Activated naive CD4-positive, alpha-beta T cell treated with anti-CD3 and anti-CD28 coated beads for 36 hours (primary cell): ENCODE measurements at places on chromosomes 7 and 10.

DNA sequence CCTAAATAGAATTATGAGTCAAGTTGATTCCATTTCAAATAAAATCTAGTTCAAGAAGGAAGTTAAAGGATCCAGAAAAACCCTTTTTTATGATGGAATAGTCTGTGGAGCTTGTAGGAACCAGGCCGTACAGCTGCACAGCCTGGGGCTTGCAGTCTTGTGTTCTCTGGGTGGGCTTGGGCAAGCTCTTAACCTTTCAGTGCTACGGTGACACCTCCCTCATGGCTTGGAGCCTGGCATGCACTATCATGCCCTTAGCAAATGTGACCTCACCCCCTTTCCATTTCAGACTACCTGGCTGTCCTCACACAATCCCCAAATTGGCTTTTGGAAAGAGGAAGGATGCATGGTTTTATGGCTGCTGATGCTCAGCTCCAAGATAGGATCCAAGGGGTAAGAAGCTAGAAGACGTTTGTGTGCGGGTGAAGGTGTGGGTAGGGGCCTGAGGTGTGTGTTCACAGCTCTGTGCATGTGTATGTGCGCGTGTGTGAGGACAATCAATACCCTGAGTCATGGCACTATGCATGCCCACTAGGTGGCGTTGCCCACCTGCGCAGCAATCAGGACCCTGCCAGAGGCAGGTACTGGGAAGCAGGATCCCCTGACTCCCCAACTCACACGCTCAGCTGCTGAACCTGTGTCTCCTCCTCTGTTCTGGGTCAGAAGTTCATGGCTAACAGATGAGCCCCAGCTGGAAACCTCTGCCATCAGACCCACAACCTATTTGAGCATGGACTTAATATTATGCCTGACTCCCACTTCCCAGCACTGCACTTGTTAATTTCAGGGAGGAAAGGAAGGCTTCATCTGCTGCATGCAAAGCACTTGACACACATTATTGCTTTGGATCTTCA lies 113.4 kb downstream of the PTPN20 start:
- peak; percentile 84 for DNase-seq

DNA sequence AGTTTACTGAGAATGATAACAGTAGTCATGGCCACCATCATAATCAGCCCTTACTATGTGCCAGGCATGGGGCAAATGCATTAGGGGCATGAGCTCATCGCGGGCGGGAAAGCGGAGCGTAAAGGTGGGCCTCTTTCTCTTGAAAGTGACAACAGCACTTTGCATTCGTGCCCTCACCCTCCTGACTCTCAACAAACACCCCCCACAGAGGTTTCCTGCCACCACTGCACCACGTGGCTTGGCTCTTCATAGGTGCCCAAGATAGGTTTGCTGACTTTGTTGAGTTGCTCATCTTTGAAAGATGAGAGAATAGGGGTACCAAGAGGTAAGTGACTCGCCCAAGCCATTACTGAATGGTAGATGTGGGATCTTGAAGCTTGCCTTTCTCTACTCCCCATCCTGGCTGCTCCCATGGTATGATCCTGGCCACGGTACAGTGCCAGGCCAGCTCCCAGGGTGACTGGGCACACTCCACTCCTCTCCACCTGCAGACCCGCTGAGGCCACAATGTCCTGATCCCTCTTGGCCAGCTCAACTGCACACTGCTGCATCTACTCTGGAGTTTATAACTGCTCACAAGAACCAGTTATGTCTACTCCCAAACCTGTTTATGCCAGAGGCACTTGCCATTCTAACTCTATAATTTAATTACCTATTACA lies 26.0 kb downstream of the SLIT1 start:
- DNase-seq = no peak

- no peak for DNase-seq
Measured at GRCh38 chr10:52649511-52649910, 123.1 kb downstream of the MBL2 start.

DNA sequence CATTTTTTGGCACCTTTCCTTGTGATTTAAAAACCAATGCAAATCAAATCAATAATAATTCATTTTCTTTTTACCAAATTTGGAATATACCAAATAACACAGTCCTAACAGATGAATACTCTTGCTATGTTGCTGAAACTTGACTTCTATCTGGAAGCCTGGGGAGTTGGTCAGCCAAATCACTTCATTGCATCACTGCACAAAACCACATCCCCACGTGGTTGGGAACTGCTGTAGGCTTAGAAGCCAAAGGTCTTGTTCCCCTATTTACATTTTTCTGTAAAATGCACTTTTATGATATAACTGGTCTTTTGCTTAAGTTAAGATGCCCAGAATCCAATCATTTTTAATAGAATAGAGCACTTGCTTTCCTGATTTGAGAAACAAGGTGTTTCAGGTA lies 15.2 kb downstream of the GPR85 start:
- no peak for DNase-seq
